ENCODE measurements at places on chromosomes 5 and 9. TPM values are rescaled to one million over a fixed set of nuclear protein-coding genes. Genes with fewer than 3 reads are reported as not detected.

ADAMTS19 gene
- polyA plus RNA-seq: not detected

SHLD3 gene
- polyA plus RNA-seq: 6.1 TPM

TRIM23 gene
- polyA plus RNA-seq: 18.6 TPM

MYOT gene
- 0.17 TPM for polyA plus RNA-seq

F12 gene
- polyA plus RNA-seq: 1.4 TPM

MEF2C gene
- 402 TPM for polyA plus RNA-seq

SYK gene
- 163 TPM for polyA plus RNA-seq

LOX gene
- not detected for polyA plus RNA-seq

FGF1 gene
- not detected for polyA plus RNA-seq

CER1 gene
- not detected for polyA plus RNA-seq

SOHLH1 gene
- not detected for polyA plus RNA-seq

FAM81B gene
- not detected for polyA plus RNA-seq

SLC36A3 gene
- not detected for polyA plus RNA-seq

MEGF10 gene
- not detected for polyA plus RNA-seq

PGM5 gene
- not detected for polyA plus RNA-seq

PCDHA9 gene
- not detected for polyA plus RNA-seq

SGCD gene
- polyA plus RNA-seq: not detected

RNF208 gene
- not detected for polyA plus RNA-seq

KLHL9 gene
- polyA plus RNA-seq: 5.0 TPM

PLPPR1 gene
- polyA plus RNA-seq: not detected

DND1 gene
- not detected for polyA plus RNA-seq

MELK gene
- polyA plus RNA-seq: not detected

NR2F1-AS1 gene
- not detected for polyA plus RNA-seq

ZNF622 gene
- 44.9 TPM for polyA plus RNA-seq

SSBP2 gene
- polyA plus RNA-seq: 130 TPM

SOX30 gene
- 0.61 TPM for polyA plus RNA-seq

PCDHGA6 gene
- polyA plus RNA-seq: not detected

NAIP gene
- polyA plus RNA-seq: 1.2 TPM

ADCY2 gene
- not detected for polyA plus RNA-seq

RALGPS1 gene
- polyA plus RNA-seq: 7.9 TPM

IFNA21 gene
- polyA plus RNA-seq: not detected

SLIT3 gene
- polyA plus RNA-seq: not detected

MORN5 gene
- not detected for polyA plus RNA-seq

UNC5A gene
- not detected for polyA plus RNA-seq

S1PR3 gene
- not detected for polyA plus RNA-seq

PHAX gene
- 54.8 TPM for polyA plus RNA-seq

INSYN2B gene
- polyA plus RNA-seq: not detected

APBA1 gene
- polyA plus RNA-seq: not detected

BTNL8 gene
- not detected for polyA plus RNA-seq
